ENCODE measurements at places on chromosomes 3 and 15.

DNA sequence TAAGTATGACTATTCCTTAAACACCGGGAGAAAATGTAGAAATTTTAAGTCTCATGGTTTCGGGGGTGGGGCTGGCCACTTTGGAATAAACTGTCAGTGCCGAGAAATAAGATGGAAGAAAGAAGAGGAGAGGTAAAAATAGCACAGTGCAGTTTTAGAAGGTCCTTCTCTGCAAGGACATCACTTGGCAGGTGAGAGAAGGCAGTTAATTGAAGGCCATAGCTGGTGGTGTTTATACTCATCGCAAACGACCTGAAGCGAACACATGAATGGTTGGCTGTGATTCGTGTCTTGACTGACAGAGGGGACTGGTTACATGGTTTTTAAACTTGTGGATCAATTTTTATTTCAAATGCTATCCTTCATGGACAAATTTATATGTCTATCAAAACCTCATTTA lies 54.9 kb upstream of the SENP5 start:
- DNase-seq = no peak

- DNase-seq = no peak
Measured at GRCh38 chr3:155080692-155081091, 573 bp downstream of the MME start.

DNA sequence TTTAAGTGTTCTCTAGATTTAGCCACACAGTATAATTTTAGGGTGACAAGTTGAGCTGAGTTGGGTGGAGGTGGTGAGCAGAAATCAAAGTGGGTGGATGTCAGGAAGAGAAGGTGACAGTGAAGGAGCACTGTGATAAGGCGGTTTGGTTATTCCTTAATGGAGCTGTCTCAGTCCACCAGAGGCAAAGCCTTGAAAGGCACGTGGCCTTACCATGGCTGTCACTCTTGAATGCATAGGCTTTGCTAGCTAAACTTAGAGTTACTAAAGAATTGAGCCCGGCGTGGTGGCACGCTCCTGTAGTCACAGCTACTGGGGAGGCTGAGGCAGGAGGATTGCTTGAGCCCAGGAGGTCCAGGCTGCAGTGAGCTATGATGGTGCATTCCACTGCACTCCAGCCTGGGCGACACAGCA lies 560 bp upstream of the TTLL13 start:
- DNase-seq = no peak

- DNase-seq = no peak
Measured at GRCh38 chr3:100563228-100563627, 46.2 kb upstream of the ADGRG7 start.

DNA sequence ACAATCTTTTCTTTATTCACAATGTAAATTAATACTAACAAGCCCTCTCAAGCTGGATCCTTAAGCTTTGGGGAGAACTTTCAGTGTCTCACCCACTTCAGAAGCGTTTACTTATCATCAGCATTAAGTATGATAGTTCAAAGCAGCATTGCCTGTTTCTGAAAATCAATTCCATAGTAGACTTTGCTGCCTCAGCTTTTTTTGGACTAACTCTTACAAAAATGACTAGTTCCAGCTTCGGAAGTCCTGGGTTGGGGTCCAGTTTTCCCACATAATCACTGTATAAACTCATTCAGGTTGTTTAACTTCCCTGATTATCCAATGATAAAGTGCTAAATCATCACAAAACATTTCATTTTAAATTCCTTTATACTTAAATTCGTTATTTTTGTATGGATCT lies 114.4 kb downstream of the NR2F2 start:
- DNase-seq = no peak

GRCh38 chr3:186284661-186285060 lies 77.4 kb downstream of the DGKG start:
- no peak for DNase-seq

DNA sequence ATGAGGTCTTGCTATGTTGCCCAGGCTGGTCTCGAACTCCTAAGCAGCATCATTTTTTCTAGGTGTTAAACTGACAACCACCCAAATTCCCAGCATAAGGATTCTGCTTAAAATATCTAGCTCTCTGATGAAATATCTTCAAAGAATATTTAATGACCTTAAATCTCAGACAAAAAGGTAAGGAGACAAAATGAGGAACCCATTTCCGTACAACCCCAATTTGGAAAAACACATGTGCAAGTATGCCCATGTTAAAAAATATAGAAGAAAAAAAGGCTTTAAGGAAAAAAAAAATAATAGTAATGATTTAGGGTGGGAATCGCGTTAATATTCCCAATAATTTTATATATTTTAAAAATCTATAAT lies 1.4 kb upstream of the SACM1L start:
- no peak for DNase-seq

DNA sequence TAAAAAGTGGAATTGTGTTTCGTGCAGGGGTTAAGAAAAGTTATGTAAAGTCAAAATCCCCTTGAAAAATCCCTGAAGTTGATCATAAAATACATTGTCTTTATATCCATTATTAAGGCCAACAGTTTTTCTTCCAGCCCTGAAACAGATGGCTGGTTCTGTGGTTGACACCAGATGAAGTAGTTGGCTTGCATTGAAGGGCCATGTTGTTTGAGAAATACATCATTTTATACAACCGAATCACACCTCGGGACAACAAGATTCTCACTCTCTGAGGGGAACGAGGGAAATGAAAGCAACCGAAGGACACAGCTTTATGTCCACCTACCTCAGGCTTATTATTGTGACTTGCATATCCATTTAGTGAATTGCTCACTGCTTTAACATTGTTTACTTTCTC lies 126.0 kb upstream of the MITF start:
- DNase-seq = no peak

DNA sequence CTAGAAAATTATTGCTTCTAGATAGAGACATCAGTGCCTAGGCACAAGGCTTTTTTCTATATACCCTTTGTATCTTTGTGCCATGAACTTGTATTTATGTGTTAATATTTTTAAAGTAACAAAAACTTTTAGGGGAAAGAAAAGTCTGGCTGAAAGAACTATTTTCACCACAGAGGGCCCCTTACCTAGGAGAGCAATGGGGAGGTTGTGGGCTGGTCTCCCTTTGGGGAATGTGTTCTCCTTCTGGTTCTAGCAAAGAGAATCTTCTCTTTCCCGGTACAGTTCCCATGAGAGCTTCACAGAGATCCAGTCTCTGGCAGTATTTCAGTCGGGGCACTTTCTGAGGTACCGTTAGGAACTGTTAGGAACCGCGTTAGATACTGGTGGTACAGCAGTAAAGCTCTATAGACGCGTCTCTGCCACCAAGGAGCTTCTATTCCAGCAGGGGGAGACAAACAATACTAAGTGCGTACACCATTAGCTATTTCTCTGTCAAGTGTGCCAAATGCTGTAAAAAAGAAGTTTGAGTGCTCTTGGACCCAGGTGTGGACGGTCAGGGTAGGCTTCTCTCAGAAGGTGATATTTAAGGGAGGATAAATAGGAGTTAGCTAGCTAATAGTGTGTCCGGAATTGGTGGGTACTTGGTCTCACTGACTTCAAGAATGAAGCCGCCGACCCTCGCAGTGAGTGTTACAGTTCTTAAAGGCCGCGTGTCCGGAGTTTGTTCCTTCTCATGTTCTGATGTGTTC lies 4.6 kb upstream of the EPB42 start:
- no peak for DNase-seq

- peak; percentile 28 for DNase-seq
Measured at GRCh38 chr15:70196372-70197316, 98.9 kb upstream of the TLE3 start.

DNA sequence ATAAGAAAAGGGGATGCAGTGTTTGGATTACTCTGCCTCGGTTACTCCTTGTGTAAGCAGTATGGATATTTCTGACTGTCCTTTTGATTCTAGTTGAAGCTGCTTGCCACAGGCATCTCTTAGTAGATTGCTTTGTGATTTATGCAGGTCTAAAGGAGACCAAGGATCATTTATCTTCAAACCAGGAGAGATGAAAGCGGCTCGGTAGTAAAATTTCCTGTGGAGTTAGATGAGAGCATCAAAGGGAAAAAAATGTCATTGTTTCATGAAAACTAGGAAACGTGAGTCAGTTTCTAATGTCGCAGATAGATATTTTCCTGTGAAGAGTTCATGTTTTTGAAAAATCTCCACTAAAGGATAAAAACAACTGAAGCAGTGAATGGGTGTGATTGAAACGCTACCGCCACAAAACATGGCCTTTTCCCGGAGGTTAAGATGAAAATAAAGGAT lies 254.0 kb upstream of the TBL1XR1 start:
- DNase-seq = no peak

GRCh38 chr3:107456501-107456900 lies 66.3 kb upstream of the BBX start:
- DNase-seq = no peak
